COR-L47 (cell line): ENCODE measurements at places on chromosomes 11 and 22.

- DNase-seq: peak; percentile 6
Observed at GRCh38 chr11:60485987-60486386, 6.6 kb upstream of the MS4A12 start.

- no peak for DNase-seq
Observed at GRCh38 chr11:45928535-45929215, 6.2 kb downstream of the LARGE2 start.

DNA sequence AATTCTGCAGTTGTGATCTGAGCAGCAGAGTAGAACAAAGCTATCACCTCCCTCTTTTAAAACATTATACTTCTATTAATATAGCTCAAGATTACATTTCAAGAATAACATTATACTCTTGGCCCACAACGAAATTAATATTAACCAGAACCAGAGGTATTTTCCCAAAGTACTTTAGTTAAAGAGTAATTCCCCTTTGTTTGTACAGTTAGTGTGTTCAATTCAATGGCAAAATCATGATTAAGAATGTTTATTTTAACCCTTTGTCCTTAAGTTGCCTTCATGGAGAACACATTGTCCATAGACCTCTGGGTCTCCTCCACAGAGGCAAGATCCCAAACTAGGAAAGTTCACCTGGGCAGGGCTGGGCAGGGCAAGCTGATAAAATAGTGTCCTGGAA, 88.0 kb upstream of the CSNK2A3 start:
- DNase-seq: no peak

GRCh38 chr11:122601141-122602125, 54.1 kb upstream of the UBASH3B start:
- DNase-seq: no peak

DNA sequence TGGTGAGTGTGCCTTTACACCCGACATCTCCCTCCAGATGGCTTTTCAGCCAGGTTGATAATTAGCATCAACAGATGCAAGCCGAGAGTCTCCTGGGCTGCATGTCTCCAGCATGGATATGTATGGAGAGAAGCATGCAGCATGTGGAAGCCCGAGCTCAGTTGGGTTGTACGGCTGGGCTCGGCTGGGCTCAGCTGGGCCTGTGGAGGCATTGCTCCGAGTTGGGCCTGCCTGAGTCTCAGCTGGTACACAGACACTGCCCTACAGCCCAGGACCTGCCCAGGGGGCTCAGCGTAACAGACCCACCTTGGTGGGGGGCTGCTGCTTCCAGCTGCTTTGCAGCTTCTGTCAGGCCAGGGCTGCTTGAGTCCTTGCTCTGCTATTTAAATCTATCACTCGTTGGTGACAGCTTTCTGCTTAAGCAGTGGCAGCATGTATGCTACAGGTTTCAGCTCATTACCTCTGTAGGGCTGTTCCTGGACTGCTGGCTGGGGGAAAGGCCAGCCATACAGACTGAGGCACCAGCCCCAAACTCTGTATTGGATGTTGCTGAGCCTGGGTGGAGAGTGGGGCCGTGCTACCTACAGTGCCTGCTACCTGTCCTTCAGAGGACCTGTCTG, 115.5 kb downstream of the TEAD1 start:
- DNase-seq: no peak

- DNase-seq: no peak
Observed at GRCh38 chr11:114099392-114100178, 40.1 kb downstream of the ZBTB16 start.

GRCh38 chr11:73170140-73170539, 28.0 kb upstream of the FCHSD2 start:
- DNase-seq: no peak
